ENCODE measurements at places on chromosomes 1 and 21.

DNA sequence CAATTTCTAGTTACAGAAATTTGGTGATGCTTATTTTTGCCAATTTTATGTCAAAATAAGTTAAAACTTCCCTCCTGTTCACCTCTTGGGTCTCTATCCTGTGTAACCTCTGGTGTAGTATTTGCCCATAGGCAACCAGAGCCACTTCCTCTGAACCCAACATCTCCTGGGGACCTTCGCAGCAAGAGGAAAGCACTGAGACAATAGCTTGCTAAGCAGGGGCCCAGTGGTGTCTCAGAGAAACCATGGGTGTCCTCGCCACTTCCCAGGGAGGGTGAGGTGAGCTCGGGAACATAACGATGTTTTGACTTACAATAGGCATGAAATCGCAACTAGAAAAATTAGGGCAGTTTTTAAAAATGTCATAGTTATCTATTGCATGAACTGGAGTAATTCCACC is 56.4 kb upstream of the SCCPDH start:
- DNase-seq = no peak

- DNase-seq = peak; percentile 9
Measured at GRCh38 chr1:30024411-30025195, 698.8 kb downstream of the MATN1 start.

DNA sequence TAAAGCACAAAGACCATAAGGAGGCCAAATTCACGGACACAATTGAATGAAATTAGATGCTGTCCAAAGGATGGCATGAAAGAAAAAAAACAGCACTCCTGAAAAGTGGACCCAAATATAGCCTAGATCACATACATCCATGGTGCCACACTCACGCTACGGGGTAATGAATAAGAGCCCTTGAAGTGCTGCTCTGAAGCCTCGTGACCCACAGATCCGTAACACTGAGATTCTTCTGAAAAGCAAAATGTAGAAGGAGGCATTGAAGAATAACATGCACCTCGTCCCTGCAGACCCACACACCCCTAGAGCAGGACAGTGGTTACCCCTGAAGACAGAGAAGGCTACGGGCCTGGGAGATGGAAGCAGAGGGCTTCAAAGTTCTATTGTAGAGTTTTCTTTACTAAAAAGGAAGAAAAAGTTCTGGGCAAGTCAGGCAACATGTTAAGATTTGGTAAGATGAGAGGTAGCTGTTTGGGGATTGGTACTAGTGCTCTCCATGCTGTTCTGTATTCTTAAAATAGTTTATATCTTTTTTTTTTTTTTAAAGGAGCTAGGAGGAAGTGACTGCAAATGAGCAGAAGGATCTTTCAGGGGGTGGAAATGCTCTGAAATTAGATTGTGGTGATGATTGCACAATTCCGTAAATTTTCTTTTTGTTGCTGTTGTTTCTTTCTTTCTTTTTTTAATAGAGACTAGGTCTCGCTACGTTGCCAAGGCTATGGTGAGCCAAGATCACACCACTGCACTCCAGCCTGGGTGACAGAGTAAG is 4.1 kb upstream of the ITGB2 start:
- no peak for DNase-seq

- DNase-seq = peak; percentile 47
Measured at GRCh38 chr1:73044241-73045036, 762.1 kb upstream of the NEGR1 start.

GRCh38 chr1:198672124-198672523 is 33.3 kb downstream of the PTPRC start:
- DNase-seq = no peak

GRCh38 chr1:29900104-29900679 is 663.9 kb downstream of the PTPRU start:
- DNase-seq = no peak

GRCh38 chr1:227450489-227450888 is 112.9 kb upstream of the ZNF678 start:
- no peak for DNase-seq

GRCh38 chr1:156392452-156392853 is 23.4 kb downstream of the RHBG start:
- DNase-seq = no peak

DNA sequence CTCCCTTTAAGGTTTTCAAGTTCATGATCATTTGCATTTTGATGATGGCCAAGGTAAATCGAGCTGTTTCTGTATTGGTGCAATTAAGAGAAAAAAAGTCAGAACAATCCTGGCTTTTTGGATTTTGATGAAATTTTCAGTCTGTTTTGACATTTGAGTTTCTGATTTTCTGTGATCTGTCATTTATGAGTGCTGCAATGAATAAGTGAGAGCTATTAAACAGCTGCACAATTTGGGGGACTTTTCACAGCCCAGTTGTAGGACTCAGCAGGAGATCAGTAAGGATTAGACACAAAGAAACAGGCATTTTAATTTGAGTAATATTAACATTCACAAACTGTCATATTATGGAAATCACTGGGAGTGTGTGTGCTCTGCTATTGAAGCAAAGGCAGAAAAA is 452.9 kb upstream of the CXADR start:
- no peak for DNase-seq

- DNase-seq = peak; percentile 81
Measured at GRCh38 chr1:206002871-206003801, at the start of gene RAB7B. Gene RAB7B, minus strand, starts transcription at chr1:206003395. Its CDS starts 9,260 bp downstream, at chr1:205994135.

GRCh38 chr1:154468535-154469250 is 33.3 kb upstream of the TDRD10 start:
- no peak for DNase-seq
